ENCODE measurements at places on chromosomes 7 and 10.

DNA sequence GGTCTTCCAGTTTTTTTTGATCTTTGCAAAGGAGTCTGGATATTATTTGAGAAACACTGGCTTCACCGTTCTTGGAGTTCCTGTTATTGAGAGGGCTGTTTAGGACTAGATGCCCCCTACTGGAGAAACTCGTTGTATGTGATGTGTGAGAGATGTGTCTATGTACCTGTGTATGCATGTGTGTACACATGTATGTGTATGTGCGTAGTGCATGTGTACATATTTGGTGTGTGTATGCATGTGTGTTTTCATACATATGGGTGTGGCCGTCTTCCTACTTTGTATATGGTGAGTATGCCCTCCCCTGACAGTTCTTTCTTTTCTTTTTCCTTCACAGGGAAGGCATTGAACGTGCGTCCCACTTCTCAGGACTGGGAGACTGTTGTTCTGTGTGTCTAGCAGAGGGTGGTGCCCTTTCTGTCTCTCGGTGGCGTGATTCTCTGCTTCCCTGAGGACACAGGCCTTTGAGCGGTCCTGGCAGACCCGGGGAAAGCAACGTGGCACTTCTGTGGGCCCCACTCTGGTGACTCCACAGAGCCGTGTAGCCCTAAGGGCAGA lies 3.0 kb upstream of the CALHM3 start:
- DNase-seq, result peak; percentile 52

- no peak for DNase-seq
Observed at GRCh38 chr7:92667816-92668535, 77.8 kb upstream of the FAM133B start.

DNA sequence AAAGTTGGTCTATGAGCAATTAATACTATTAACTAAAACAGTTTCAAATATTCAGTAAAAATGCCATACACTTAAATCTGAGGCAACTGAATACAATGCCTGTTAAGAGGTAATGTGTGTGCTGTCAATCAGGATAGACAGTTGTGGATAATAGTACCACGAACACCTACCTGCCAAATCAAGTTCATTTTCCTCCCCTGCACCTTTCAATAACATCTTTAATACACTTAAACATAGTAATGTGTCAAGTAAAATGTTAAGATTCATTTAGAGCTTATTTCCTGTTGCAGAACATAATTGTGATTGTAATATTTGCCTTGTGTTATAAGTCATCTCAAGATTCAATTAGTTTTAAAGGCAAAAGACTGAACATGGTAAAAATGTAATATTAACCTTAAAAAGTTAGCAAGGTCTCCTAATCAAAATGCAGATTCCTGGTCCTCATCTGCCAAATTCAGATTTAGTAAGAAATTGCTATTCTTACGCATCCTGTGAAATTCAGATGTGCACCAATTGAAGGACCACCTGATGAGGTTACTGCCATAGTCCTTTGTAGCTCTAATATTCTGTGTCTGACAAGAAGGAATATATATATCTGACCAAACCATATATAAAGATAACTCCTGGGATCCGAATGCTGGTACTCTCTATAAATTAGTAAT lies 37.1 kb downstream of the COL1A2 start:
- no peak for DNase-seq

DNA sequence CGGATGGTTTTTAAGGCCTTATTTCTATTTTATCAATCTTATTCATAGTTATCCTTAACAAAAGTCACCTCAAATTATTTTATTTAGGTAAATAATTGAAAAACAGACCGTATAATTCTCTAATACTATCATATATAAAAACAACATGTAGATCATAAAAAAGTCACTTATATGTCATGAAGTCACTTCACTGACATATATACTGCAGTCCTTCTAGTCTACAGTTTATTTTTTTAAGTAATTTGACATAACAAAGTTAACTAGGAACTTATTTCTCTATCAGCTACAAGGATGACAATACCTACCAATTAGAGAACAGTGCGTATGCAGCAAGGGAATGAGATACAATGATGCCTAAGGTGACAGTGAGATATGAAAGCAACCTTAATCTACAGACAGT lies 26.2 kb downstream of the JMJD1C start:
- DNase-seq, result no peak

GRCh38 chr7:36946401-36946739 lies 222.1 kb upstream of the AOAH start:
- DNase-seq, result no peak

- no peak for DNase-seq
Observed at GRCh38 chr10:107054469-107055156, 109.9 kb downstream of the SORCS1 start.

- no peak for DNase-seq
Observed at GRCh38 chr7:134414109-134414508, 44.8 kb downstream of the AKR1B1 start.

DNA sequence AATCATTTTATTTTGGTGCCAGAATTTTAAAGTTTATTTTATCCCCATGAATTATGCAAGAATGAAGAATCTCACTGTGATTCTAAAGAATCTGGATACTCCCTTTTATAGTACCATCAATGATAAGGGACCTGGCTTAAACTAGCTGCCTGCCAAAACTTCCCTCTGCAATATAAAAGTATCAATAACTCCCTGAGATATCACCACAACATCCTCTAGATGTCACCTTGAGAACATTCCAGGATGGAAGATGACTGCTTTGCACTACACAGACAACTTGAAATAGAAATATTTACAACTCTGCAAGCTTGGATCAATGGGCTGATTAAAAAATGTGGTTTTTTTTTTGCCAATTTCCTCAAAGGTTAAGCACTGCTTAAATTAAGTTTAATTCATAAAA lies 142.1 kb downstream of the SLC25A13 start:
- no peak for DNase-seq

GRCh38 chr10:102752266-102752930 lies 8.7 kb downstream of the WBP1L start:
- no peak for DNase-seq

DNA sequence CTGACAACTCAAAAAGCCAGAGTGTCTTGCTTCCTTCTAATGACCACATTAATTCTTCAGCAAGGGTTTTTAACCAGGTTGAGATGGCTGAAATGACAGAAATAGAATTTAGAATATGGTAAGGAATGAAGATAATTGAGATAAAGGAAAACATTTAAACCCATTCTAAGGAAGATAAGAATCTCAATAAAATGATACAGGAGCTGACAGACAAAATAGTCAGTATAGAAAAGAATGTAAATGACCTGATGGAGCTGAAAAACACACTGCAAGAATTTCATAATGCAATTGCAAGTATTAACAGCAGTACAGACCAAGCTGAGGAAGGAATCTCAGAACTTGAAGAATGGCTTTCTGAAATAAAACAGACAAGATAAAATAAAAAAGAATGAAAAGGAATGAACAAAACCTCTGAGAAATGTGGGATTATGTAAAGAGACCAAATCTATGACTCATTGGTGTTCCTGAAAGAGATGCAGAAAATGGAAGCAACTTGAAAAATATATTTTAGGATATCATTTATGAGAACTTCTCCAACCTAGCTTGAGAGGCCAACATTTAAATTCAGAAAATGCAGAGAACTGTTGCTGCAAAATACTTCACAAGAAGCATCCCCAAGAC lies 87.1 kb downstream of the SAMD9 start:
- no peak for DNase-seq

DNA sequence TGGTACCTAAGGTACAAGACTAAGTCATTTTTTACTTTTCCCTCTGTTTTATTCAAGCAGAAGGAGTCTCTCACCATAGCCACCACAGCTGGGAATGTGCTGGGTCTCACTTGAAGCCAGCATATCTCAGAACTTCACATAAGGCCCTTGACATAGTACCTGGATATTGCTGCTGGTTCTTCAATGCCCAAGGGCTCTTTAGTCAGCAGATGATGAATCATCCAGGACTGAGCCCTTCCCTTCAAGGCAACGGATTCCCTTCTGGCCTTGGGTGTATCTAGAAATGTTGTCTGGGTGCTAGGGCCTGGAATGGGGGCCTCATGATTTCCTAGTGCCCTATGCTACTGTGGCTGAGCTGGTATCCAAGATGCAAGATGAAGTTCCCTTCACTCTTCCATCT lies 93.9 kb downstream of the ADCYAP1R1 start:
- no peak for DNase-seq

GRCh38 chr7:42843205-42843800 lies 68.6 kb downstream of the C7orf25 start:
- peak; percentile 49 for DNase-seq

DNA sequence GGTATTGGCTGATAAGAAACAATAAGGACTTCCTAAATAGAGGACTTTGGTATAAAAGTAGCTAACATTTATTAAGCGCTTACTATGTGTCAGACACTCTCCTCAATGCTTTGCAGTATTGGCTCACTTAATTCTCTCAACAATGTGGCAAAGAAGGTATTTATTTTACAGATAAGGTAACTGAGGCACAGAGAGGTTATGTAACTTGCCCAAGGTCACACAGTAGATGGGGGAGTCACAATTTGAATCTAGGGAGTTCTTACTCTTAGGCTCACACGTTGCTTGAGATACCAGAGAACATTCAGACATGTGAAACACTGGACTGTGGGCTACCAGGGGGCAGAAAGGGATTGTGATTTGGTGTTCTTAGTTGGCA lies 60.8 kb upstream of the GPR158 start:
- DNase-seq, result no peak

DNA sequence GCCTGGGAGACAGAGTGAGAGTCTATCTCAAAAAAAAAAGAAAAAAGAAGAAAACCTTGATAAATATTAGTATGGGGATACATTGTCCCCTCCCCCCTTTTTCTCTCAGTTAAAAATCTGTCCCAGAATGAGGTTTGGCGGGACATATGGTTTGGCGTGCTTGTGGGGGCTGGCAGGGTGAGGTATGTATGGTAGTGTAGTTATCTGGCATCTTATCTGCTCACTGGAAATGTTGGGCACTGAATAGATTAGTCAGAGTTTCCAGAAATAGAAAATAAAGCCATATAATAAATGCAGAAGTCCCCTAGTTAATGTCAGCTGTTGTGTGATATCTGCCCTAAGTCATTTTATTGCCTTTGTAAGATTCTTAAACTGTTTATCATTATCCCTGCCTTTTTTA lies 397.5 kb upstream of the GALNT17 start:
- no peak for DNase-seq

GRCh38 chr7:1228545-1229201 lies 4.0 kb upstream of the UNCX start:
- no peak for DNase-seq

DNA sequence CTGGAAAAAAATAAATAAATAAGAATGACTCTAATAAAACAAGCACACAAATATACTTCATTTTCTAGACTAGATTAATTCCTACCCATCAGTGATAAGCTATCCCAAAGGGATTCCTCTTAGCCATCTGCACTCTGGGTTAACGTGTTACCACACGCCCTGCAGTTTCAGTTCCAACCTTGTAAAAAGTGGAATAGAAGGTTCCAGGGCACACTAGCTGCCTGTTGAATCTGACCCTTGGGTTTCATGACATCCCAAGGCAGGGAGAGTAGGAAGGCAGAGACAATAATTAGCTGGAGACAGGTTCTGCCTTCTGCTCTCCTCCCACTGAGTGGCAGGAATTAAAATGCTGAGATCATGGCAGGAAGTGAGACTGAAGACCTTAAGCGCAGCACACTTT lies 33.5 kb downstream of the SLC37A3 start:
- DNase-seq, result no peak

GRCh38 chr10:103736763-103737162 lies 118.6 kb downstream of the SH3PXD2A start:
- DNase-seq, result no peak

- no peak for DNase-seq
Observed at GRCh38 chr10:4397337-4397736, 428.7 kb upstream of the AKR1E2 start.

DNA sequence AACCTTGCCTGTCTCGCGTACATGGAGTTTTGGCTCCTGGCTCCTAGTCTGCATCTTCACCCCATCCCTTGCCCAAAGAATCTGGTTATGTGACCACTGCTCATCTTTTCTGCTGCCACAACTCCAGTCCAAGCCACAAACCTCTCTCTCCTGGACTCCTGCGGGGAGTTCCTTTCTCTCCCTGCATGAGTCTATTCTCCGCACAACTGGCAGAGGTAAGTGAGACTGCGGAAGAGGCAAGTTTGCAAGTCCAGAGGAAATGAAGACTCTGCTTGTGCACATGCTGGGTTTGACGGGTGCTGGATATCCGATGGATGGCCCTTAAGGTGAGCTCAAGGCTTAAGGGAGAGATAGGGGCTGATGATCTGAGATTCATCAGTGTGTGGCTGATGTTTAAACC lies 61.0 kb downstream of the TRUB1 start:
- DNase-seq, result no peak

- DNase-seq, result no peak
Observed at GRCh38 chr7:25148772-25149575, 23.9 kb upstream of the CYCS start.

GRCh38 chr10:78953113-78953798 lies 115.5 kb upstream of the ZMIZ1 start:
- DNase-seq, result no peak

- DNase-seq, result peak; percentile 48
Observed at GRCh38 chr7:130733931-130734814, at the start of gene KLF14. TSS of gene KLF14 (minus strand) at chr7:130734207. CDS start at chr7:130734033, 174 bp downstream.

DNA sequence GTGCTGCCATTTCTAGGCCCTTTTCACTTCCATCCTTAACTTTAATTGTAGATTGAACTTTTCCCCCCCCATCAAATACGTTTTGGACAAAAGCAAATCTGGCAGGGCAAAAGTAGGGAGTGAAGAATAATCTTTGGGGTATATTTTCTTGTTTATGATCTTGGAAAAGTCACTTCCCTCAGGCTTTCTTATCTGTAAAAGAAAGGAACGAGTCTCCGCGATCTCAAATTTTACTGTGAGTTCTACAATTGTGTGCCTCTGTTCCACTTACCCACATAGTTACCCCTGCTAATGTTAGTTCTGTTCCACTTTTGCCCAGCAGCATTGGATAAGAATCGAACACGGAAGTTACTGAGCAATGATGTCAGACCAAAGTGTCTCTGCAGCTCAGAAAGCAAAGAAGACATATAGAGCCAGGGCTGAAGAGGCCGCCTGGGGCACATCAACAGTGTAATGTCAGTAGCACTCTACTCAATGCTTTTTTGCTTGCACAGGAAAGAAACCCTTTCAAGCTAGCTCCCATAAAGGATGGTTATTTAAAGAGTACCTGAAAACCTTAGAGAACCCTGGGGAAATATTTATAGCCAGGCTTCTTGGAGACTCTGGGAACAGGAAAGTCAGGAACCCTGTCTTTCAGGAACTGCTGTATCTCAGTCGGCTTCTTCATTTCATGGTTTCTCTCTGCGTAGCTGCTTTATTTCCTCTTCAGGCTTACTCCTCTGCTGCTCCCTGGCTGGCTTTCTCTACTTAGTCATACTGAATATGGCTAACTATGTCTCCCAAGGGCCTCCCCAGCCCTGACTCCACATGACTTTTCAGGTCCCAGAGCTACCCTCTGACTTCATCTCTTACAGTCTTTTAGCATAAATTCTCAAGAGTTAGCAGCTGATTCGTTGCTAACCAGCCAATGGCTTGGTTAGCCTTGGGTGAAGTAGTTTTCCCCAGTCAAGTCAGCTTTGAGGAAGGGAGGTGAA lies 123.7 kb upstream of the FAM3C start:
- DNase-seq, result no peak

- no peak for DNase-seq
Observed at GRCh38 chr7:103717574-103717973, 271.6 kb upstream of the SLC26A5 start.

- DNase-seq, result no peak
Observed at GRCh38 chr7:125338110-125338509, 408.5 kb upstream of the POT1 start.
